Left lobe of liver (tissue), 2 donors: ENCODE measurements at places on chromosomes 6 and 20. TPM values are rescaled to one million over a fixed set of nuclear protein-coding genes. Genes with fewer than 3 reads are reported as not detected.

- DNase-seq: peak; percentile 66
These were observed 833 bp downstream of the RAB5IF start for GRCh38 chr20:36606158-36607066.

DNA sequence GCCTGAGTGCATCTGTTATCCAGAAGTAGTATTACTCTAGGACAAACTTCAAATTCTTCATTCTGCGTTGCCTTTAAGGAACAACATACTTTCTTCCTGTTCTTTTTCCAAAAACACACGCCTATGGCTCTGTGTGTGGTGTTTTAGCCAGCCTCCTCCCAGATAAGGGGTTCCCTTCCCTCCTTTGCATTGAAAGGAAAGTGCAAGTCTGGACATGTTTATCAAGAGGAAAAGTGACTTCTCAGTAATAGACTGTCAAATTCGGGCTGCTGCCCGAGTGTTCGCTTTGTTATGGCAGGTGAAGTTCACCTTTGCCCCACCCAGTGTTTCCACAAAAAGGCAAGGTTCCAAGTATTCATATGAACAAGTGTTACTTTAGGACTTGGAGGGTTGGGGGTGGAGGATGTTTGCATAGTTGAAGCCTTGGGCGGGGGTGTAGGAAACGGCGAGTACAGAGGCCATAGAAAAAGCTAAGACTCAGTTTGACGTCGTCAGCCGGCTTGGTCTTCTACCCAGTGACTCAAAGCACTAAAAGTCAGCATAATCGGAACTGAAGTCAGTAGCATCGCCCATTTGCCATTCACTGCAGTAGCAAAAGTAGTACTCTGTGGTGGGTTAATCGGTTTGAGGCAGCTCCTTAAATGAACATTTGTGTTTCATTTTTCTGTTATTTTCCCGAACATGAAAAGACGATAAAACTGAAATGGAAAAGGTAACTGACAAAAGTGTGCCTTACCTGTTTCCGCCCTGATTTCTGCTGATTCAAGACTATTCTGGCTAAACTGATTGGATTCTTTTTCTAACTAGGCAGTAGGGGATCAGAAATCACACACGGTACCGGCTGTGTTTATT is 12.5 kb downstream of the PRDM1 start:
- DNase-seq: no peak

- no peak for DNase-seq
These were observed 47.3 kb downstream of the STAU1 start for GRCh38 chr20:49140834-49141233.

DNA sequence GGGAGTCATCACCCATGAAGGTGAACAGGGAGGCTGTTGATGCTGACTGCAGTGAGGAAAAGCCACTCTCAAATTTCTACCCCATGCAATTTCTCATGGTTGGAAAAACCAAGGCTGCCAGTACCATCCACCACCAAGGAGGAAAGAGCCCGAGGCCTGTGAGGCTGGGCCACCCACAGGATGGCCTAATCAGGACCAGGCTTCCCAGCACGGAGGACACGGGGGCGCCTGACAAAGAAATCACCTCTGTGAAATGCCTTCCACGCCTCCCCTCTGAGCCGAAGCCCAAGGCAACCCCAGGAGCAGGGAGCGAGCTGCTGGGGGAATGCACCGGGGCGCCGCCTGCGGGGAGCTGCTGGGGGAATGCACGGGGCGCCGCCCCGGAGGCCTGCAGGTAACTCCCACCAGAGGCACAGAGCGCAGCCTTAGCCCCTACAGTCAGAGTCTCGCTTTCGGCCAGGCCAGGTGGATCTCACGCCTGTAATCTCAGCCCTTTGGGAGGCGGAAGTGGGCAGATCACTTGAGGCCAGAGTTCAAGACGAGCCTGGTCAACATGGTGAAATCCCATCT is 26.9 kb downstream of the FOXF2 start:
- no peak for DNase-seq

AKAP12 gene
- total RNA-seq: 3.4 TPM

OPRL1 gene
- 0.15 TPM for total RNA-seq

DNAAF9 gene
- total RNA-seq: 2.9 TPM

HLA-DMA gene
- 6.6 TPM for total RNA-seq
